NCI-H2171 treated with DMSO at 0.1 percent for 48 hours (cell line): ENCODE measurements at places on chromosomes 6 and 20.

DNA sequence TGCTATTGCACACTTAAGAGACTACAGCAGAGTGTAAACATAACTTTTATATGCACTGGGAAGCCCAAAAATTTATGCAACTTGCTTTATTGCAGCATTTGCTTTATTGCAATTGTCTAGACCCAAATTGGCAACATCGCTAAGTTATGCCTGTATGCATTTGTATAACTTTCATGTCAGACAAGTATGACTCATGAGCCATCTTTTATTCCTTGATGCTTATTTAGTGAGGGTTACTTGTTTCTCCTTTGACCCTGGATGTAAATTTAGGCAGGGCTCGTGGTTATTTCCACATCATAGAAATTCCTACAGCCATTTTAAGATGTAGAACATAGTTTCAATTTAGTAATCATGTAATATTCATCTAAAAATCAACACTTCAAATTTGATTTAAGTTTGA lies 130.3 kb upstream of the LY86 start:
- DNase-seq, result no peak

- no peak for DNase-seq
Measured at GRCh38 chr6:29777310-29777709, 50.3 kb upstream of the HLA-G start.

DNA sequence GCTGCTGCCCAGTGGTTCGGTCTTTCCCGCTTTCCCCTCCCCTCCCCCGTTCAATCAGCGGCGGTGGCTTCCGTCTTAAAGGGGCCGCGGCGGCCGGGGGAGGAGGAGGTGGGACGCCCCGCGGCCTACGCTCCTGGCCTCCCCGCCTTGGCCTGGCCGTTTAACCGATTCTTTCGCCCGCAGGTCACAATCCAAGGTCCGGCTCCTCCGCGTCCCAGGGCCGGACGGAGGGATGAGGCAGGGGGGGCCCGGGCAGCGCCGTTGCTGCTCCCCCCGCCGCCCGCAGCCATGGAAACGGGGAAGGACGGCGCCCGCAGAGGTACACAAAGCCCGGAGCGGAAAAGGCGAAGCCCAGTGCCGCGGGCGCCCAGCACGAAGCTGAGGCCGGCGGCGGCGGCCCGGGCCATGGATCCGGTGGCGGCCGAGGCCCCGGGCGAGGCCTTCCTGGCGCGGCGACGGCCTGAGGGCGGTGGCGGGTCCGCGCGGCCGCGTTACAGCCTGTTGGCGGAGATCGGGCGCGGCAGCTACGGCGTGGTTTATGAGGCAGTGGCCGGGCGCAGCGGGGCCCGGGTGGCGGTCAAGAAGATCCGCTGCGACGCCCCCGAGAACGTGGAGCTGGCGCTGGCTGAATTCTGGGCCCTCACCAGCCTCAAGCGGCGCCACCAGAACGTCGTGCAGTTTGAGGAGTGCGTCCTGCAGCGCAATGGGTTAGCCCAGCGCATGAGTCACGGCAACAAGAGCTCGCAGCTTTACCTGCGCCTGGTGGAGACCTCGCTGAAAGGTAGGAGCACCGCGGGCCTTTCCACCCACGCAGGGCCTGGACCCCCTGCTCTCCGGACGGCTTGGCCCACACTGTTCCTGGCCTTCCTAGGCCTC lies 1.2 kb downstream of the STK35 start:
- peak; percentile 96 for DNase-seq

DNA sequence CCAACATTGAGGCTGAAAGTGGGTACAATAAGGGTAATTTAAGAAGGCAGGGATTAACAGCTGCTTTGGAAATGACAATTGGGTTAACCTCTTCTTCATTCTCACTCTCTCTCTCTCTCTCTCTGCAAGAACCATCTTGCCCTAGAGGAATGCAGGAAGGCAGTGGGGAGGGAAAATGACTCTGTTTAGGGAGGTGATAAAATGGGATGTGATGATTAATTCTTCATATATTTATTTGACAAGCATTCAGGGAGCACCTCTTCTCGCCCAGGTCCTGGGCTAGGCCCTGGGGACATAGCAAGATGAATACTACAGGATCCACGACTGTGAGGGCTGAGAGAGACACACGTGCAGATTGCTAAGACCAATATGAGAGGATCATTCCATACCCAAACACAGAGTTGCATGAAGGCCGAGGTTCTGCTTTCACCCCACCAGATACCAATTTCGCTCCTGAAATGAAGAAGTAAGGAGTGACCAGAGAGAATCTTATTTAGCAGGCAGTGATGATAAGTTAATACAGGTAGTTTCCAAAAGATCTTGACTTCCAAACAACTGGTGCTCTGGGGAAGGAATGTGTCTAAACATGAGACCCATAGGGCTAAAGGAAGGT lies 13.3 kb upstream of the PTPN1 start:
- no peak for DNase-seq

GRCh38 chr6:110514818-110515217 lies 38.4 kb upstream of the SLC22A16 start:
- DNase-seq, result no peak

- DNase-seq, result no peak
Measured at GRCh38 chr20:20783450-20783849, 71.0 kb upstream of the RALGAPA2 start.

GRCh38 chr20:1163653-1164052 lies 21.1 kb downstream of the TMEM74B start:
- DNase-seq, result no peak

DNA sequence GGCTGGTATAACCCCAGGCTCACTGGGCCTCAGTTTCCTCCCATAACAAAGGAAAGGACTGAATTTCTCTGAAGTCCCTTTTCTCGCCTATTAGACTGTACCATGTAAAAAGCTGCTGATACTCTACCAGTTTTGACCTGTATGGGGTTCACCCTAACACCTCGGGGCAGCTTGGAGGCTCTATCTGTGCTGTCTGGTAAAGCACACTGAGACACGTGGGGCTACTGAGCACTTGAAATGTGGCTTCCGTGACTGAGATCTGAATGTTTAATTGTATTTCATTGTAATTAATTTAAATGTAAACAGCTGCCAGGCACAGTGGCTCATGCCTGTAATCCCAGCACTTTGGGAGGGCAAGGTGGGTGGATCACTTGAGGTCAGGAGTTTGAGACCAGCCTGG lies 24.0 kb downstream of the BMP7 start:
- no peak for DNase-seq

DNA sequence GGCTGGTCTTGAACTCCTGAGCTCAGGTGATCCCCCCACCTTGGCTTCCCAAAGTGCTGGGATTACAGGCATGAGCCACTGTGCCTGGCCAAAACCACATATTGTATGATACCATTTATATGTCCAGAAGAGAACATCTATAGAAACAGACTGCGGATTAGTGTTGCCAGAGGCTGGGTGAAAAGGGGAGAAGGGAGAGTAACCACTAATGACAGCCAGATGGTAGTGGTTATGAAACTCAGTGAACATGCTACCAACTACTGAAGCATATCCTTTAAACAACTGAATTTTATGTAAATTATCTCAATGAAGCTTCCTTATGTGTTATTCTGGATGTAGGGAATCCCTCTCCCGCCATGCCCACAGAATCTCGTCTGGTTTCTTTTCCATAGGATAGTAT lies 15.7 kb downstream of the SLC23A2 start:
- peak; percentile 35 for DNase-seq

DNA sequence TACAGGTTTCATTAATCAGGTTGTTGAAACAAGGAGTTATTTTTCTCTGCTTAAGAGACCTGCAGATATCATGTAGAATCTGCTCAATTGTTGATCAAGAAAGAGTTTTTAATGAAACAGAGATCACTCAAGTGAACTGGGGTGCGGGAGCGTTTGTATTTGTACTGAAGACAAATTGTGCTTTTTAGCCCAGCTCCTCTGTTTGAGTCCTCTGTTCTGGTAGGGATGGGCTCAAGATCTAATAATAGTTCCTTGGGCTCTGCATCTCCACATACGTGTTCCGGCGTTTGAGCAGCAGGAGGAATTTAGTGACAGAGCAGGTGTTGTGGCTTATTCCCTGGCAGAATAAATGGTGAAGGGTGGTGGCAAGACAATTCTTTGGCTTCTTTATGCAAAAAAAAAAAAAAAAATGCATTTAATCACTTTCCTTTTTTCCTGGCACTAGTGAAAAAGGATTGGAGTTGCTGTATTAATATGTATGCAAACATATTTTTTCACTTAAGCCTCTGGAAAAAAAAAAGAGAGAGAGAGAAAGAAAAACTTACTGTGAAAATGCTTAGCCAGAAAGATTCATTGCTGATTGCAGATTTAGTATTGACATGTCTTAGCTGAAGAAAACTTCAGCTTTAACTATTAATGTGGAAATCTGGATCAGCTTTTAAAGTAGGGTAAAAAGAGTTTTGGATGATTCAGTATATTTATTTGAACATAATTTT lies 4.0 kb downstream of the CITED2 start:
- DNase-seq, result peak; percentile 91

DNA sequence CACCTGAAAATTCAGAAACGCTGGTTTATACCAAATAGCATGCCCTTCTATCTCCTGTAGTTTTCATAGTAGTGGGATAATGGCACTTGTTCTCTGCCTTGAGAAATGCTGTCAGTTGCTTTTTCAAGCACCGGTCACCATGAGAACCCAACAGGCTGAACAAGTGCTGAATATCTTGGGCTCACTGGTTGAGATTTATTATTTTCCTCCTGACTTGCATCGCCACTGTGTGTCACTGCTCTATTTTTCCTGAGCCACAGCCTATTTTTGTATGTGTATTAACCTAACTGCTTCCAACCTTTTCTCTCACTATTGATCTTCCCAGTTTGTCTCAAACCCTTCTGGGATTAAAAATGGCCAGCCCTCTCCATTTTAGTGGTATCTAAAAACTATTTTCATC lies 71.9 kb downstream of the OPN5 start:
- no peak for DNase-seq

- DNase-seq, result no peak
Measured at GRCh38 chr6:80254716-80255115, 148.2 kb downstream of the BCKDHB start.

DNA sequence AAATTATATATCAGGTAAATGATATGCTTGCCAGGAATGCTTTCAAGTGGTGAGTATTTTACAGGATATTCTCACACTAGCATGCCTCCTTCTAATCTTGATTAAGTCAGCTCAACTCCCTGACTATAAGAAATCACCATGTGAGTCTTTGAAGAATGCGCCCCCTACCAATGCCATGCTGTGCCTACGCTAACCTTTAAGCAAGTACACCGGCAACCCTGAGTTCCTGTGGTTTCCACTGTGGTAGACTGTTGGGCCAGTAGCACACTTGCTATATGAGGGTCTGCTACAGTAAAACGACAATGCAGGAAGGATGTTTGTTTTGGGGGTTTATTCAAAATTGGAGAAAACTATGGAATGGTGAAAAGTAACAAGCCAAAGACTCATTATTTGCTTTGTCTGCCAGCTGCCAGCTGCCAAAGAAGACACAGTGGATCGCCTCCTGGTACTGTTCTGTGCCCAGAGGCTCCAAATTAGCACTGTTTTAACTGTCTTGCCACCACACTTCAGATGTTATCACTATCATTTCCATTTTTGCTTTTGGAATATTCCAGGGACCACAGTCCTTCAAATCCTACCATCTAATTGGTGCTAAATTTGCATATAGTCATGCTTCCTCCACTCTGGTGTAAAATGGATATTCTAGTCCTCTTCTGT lies 333.5 kb downstream of the RNGTT start:
- no peak for DNase-seq

DNA sequence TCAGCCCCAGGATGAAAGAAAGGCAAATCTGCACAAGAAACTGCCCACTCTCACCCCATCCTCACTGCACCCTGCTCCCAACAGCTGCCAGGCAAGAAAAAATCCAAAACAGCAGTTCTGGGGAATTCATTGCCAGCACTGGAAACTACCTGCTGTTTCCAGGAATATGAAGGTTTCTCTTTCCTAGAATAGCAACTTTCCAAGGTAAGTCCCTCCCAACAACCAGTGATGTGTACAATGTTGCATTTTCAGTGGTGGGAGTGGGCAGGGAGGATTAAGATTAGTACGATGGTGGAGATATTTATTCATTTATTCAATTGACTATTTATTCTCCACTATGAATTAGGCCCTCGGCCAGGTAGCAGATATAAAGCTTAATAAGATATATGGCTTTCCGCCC lies 10.2 kb upstream of the HLA-DOB start:
- no peak for DNase-seq

- no peak for DNase-seq
Measured at GRCh38 chr6:100923481-100924165, 42.5 kb upstream of the ASCC3 start.

DNA sequence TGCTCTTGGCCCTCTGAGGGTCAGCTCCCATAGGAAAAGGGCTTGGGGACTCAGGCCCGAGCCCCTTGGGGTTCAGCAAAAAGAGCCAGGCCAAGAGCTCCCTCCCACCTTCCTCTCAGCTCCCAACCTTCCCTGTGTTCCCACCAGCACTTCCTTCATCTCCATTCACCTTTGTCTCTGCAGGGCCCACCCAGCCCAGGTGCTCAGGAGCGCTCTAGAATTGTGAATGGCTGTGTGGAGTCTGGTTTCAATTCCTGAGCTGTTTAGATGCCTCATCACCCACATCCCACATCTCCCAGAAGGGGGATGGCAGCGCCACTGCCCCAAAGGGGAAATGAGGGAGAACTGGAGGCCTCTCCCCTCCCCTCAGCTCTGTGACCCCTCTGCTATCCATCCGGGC lies 7.7 kb downstream of the GRM4 start:
- DNase-seq, result no peak

GRCh38 chr20:14334306-14334930 lies 3.0 kb downstream of the FLRT3 start:
- DNase-seq, result peak; percentile 45

- DNase-seq, result no peak
Measured at GRCh38 chr20:57663241-57663640, 43.0 kb upstream of the ZBP1 start.

DNA sequence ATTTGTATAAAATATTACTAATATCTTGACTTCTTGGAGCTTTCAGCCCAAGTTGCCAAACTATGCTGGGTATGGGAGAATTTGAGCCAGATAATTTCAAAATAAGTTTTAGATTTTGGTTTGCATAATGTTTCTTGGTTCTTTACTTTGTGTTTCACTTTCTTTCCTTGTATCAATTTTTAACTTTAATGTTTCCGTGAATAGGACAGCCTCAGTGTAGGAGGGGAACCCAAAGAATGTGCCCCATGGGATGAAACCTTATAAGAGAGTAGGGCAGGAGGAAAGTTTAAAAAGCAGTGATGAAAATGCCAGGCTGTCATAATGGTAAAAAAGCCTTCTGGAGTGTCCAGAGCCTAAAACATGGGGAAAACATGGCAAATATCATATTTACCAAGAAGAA lies 252.4 kb upstream of the IRAK1BP1 start:
- DNase-seq, result no peak

GRCh38 chr6:18501663-18502013 lies 114.5 kb downstream of the RNF144B start:
- DNase-seq, result no peak
